H4 (cell line): ENCODE measurements at places on chromosomes 7 and 10. TPM values are rescaled to one million over a fixed set of nuclear protein-coding genes. Genes with fewer than 3 reads are reported as not detected.

IFIT2 gene
- 3.9 and 4.0 TPM in 2 replicates for total RNA-seq

CLRN3 gene
- total RNA-seq = 0.64 TPM in 1 of 2 replicates, not detected in the other

PON3 gene
- total RNA-seq = not detected in 2 replicates

GRCh38 chr7:77765906-77766800 lies 32.1 kb downstream of the TMEM60 start:
- no peak for DNase-seq

- no peak for DNase-seq
These were observed 40.3 kb downstream of the RGS10 start for GRCh38 chr10:119502209-119502608.

DNA sequence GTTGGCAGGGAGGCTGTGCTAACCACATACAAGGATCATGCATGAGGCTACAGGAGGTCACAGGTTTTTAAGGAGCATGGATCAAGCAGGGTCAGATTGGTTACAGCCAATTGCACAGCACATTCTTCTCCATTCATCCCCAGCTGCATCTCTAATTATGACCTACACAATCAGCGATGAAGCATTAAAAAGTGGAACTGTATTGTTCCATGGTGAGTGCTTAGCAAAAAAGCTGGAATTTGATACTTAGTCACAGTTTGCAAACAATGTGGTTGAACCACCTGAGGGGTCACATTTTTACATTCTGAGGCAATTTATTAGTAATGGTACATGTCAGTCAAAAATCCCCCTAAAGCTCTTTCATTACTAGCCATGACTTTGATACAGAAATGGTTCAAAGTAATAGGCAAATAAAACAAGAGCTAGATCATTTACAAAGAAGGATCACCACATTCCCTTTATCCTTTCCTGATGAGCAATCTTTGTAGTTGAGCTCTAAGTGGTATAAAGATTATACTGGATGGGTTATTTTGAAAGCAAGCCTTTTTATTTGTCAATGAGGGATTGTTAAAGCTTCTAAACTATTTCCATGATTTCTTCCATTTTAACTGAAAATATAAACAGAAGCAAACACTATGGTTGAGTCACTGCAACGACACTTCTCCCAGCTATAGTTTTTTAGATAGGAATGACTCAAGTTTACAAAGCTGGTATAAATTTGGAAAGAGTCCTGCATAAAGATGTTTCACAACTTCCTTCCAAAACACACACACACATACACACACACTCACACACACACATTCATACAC lies 217.8 kb upstream of the SEMA3A start:
- DNase-seq = peak; percentile 94

- DNase-seq = no peak
These were observed 145.0 kb downstream of the RNF216 start for GRCh38 chr7:5636446-5636835.
